ENCODE measurements at places on chromosomes 1 and 21.

DNA sequence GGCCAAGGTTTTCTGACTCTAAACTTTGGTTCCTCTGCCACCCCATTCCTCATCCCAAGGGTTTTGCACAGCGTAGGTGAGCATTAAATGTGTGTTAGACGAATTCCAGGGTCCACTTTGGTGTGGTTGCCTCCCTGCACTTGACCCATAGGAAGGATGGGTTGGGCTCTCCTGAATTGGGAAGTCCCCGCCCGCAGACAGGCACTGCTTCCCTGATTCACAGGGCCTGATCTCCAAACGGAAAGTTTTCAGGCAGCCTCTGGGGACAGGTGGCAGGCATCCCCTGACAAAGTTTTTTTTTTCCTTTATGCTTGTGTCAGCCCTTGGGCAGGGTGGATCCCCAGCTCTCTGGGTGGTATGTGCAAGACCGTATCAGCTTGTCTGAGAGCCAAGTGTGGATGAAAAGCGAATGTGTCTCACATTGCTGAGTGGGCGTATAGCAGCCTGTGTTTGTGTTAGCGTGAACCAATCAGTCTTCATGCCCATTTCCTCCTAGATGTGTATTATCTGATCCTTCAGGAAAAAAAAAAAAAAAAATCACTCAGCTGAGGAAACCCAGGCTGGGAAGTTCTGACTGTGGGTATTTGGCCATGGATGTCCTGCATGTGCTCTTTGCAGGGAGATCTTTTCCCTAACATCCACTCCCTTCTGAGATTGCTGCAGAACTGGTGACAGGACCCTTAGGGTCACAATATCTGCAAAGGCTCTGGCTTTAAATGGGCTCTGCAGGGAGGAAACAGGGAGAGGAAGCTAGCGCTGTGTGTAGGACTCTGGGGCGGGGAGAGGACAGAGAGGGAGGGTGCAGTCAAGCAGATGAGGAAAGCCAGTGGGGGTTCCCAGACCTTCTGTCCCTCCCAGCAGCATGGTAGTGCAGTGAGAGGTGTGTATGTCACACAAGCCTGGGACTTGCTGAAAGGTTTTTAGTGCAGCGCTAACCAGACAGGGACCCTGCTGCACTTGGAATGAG is 42.2 kb upstream of the TRABD2B start:
- no peak for DNase-seq

GRCh38 chr1:8809342-8809736 is 8.1 kb downstream of the RERE start:
- no peak for DNase-seq

GRCh38 chr21:35195232-35195631 is 146.1 kb upstream of the RUNX1 start:
- no peak for DNase-seq

DNA sequence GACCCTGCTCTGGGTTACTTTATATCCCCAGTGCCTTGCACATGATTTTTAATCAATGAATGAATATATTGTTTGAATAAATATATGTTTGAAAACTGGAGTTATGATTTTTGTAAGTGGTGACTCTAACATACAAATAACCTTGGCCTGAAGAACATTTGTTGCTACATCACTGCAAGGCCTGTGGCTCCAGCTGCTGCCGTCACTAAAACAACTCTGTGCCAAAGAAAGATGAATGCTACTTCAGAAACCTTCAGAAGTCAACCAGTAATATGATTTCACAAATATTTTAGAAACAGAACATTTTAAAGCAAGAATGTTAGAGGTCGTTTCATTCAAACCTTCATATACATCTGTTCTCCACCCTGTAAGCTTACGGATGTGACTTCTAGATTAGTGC is 60.6 kb upstream of the SEC16B start:
- no peak for DNase-seq

GRCh38 chr1:93575621-93576284 is 105.9 kb downstream of the BCAR3 start:
- no peak for DNase-seq

DNA sequence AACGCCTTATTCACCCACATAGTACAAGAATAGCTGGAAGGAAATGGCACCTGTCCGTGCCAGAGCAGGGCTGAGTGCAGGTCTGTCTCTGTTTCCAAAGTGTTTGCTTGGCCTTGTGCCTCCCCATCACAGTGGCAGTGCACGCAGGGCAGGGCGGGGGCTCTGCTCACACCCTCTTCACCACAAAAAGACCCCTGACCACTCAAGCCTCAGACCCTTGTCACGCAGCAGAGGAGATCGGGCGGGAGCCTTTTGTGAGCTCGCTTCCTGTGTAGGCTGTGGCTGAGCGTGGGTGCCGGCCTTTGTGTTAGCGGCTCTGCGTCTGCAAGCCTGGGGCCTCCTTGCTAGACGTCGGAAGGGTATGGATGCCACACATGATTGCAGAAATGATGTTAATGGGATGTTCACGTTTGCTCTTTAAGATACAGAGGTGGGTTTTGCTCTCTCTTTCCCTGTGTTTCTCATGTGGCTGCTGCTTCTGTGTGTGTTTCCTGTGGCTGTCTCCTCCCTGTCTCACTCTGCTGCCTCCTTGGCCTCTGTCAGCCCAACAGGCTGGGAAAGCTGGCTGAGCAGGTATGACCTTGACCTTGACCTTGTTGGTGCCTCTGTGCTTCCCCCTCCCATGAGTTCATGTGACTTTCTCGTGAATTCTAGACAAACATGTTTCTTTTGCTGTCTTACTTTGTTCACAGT is 45.4 kb downstream of the S100B start:
- DNase-seq = no peak

- DNase-seq = no peak
Observed at GRCh38 chr1:89767618-89768017, 53.2 kb upstream of the LRRC8D start.

GRCh38 chr1:204465546-204466415 is 28.8 kb downstream of the PIK3C2B start:
- no peak for DNase-seq

DNA sequence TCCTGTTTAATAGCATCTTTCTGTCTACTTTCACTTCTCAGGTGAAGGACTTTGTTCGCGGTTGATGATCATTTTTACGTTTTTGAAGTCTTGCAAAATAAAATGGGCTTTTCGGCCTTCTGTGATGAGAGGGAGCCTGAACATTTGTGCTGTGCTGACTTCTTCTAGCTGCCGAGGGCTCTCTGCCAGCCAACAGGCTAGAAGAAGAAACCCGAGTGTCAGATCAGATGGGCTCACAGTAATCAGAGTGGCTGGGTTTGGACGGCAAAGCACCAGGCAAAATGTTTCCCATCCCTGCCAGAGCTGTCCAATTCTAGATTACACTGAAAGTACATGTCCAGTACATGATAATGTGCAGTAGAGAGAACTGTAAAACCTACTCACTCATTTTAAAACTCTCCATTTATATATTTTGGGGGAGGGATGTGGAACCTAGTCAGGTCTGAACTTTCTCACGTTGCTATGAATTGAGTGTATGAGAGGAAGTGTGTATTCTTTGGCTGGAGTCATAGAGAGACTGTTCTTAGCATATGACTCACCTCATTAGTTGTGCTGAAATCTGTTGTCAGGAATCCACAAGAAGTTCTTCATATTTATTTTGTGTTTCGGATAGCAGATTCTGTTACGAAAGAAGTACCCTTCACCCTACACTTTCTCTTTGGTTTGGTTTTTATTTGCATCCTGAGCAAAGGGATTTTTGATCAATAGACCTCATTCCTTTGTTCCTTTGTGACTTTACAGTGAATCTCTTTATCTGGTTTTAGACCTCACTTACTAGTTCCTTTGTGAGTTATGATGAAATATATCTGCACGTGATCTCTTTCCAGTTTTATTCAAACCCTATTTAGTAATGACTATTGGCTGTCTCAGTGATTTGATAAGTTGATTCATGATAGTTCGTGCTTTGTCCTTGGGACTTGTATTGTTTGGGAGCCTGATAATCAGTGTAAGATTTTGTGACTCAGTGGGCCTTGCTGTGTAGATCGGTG is 4.8 kb downstream of the ATP1A1 start:
- DNase-seq = no peak
